IPS DF 6.9 (cell line): ENCODE measurements at places on chromosomes 1 and 21.

GRCh38 chr1:159009704-159010361 lies at the start of gene IFI16:
TSS of gene IFI16 (plus strand) at chr1:159009907. CDS start at chr1:159014681, 4,774 bp downstream.
- no peak for DNase-seq

DNA sequence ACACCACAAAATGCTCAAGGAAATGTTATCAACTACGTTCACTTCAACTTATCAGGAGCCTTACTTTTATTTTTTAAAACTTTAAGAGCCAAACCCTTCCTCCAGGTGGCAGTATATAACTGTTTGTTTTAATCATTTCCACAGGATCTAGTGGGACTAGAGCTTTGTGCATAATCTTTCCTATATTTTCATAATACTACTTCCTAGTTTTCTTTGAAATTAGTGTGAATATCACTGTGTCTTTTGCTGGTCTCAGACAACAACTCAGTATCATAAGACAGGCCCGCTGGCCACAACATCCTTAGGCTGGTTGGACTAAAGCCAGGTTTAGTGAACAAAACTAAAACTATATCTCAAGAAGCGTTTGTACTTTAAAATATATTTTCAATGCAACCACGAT lies 145.5 kb downstream of the TIAM1 start:
- DNase-seq = no peak

- no peak for DNase-seq
Observed at GRCh38 chr1:231702804-231703203, 76.2 kb downstream of the DISC1 start.

DNA sequence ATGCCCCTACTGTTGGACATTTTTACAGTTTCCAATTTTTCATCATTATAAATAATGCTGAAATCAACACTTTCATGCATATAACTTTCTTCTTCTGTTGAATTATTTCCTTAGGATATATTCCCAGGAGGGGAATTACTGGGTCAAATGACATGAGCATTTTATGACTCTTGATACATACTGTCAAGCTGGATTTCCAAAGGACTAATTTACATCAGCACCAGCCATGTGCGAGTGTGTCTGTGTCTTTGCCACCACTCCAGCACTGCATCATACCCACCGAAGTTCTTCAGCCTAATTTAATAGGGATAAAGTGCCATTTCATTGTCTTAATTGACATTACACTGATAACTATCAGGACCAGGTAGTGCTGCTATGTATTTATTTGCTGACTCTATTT lies 146.7 kb downstream of the CSMD2 start:
- no peak for DNase-seq

GRCh38 chr1:163357378-163357777 lies 35.6 kb downstream of the NUF2 start:
- no peak for DNase-seq

DNA sequence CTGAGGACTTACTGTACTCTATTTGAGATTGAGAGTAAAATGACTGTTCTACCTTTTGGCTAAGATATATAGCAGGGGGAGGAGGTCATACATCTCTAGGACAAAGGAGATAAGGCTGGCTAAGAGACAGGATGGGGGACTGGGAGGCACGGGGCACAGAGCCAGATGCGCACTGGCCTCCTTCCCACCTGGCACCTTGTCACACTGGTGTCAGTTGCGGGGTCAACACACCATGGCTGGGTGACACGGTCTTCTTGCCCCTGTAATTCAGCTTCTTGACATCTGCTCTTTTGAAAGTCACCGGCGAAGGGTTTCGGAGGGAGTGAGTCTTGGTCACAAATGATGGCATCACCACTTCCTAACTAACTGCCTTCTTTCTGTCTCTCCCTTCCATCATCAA lies 177.3 kb downstream of the ZSCAN20 start:
- DNase-seq = no peak

GRCh38 chr1:65958561-65959350 lies 166.1 kb downstream of the PDE4B start:
- DNase-seq = peak; percentile 29

GRCh38 chr1:164561007-164561406 lies 2.0 kb downstream of the PBX1 start:
- no peak for DNase-seq

DNA sequence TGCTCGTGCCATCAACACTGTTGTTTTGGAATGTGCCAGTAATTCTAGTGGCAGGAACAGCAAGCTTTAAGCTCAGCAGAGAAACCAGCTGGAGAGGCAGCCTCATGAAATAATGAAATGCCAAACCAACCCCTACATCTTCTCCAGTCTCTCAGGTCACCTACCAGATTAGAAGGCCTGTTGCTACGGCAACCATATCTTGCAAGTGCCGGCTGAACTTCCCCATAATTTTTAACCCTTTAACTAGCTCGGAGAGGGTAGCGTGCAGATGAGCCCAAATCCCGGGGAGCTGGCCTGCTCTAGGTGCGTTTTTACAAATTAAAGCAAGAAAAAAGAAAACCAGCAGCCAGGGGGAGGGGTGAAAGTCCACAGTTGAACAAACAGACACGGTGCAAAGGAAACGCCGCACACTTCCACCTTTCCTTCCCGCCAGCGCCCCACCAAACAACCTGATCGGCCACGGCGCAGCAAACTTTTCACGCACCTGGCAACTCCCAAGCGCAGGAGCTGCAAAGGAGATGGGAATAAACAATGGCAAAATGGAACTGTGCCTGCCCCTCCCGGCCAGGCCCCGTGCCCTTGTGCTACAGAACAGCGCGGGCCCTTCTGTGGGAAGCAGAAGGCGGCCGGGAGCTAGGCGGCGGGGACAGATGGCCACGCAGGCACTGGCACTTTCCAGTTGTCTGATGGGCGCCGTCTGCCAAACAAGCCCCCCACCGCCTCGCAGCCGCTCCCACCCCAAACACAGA lies 50.1 kb downstream of the SSBP3 start:
- no peak for DNase-seq

DNA sequence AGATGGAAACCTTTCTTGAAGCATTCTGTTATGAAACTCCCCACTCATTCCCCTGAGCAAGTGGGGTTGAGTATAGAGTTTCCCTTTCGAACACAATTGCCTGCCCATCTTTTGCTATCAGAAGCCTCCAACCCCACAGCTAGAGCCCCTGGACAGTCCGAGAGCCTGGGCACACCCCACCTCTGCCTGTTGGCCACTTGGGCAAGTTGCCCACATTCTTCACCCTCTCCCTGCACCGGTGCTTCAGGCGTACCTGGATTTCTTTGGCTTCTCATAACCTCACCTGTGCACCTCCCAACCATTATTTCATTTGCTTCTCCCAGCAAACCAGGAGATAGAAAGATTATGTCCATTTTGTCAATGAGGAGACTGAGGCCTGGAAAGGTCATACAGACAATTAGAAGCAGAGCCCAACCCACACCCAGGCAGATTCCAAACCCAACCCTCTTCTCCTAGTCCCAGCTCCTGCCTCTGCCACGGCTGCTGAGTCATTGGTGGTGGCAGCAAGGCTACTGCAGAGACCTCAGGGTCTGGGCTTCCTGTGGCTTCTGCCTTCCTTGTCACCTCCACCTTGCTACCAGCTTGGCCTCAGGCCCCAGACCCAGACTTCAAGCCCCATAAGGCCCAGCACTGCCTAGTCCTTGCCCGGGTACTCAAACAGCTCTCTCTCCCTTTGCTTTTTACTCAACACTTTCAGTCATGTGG lies 118.7 kb upstream of the ZBTB40 start:
- no peak for DNase-seq

- no peak for DNase-seq
Observed at GRCh38 chr1:94456736-94457135, 38.5 kb downstream of the ABCD3 start.

DNA sequence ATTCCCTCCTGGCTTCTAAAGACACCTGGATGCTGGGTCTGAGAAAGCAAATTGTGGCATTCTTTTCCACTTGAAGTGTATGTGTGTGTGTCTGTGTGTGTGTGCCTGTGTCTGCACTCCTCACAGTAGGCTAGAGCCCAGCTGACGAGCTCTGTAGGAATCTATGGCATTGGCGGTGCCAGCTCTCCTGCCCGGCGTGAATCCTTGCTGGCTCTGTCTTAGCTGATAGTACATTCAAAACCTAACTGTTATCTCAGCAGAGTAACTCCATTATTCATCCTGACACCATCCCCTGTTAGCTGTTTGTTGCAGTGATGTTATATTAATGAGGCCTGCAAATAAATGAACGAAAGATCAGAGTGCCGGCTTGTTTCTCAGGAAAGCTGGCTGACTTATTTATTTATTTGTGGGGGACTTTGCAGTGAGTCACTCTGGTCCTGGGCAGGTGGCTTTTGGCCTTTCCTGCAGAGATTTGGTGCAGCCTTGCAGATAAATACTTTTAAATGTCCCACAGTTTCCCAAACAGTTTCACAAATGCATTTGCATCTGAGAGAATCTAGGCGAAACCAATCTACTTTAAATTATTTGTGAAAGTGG lies 160.6 kb upstream of the CD34 start:
- no peak for DNase-seq

DNA sequence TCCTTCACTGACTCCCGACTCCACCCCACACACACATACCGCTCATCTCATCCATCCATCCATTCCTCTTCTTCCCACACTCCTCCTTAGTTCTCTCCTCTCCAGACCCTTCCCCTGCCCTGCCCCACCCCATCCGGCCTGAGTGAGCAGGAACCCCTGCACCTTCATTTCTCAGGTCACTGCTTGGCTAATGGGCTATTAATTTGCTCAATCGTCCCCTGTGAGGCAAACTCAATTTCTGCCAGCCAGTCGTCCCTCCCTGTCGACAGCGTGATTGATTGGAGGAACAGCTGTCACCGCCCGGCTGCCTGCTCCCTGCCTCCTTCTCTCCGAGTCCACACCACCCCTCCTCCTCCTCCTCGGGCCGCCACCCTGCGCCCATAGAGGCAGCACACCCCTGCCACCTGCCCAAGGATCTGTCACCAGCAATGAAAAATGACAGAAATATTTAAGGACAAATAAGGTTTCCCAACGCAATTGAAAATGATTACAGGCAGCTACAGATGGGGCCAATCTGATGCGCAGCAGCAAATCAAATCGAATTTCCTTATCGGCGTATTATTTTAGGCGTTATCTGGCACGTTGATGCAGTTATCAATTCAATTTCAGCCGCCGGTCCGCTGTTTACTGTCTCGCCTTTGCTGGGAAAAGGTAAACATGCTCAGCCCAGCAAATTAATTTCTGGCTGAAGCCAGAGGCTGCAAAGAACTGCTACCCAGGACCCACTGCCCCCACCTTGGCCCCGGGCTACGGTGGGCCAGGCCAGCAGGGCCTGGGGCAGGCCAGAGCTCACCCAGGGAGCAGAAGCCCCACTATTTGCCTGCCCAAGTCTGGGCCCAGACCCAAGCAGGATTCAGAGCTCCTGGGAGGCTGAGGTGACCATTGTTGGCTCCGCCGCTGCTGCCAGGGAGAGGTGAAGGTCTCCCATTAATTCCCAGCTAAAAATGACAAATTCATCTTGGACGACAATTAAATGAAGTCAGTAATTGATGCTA lies 71.3 kb downstream of the TMEM53 start:
- DNase-seq = no peak

- DNase-seq = no peak
Observed at GRCh38 chr1:248625971-248626370, 8.9 kb downstream of the OR2T11 start.

DNA sequence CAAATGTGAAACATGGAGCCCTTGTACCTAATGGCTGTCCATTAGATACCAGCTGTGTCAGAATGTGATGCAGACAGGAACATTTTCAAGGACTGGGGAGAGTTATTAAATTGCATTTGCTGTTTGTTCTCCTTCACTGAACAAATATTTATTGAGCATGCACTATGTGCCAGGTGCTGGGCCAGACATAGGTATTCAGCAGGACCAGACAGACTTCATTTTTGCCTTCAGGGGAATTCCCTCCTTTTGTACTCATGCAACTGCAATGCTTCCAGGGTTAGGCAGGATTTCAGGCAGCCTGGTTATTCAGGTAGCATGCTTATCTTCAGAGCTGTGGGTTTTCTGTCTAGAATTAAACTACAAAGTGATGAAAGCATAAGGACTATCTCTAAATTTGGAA lies 64.2 kb upstream of the SMYD2 start:
- DNase-seq = no peak

- no peak for DNase-seq
Observed at GRCh38 chr1:217018648-217019047, 295.4 kb upstream of the ESRRG start.

GRCh38 chr1:38208716-38209632 lies 162.4 kb upstream of the POU3F1 start:
- no peak for DNase-seq

GRCh38 chr1:33948291-33948690 lies 84.4 kb downstream of the HMGB4 start:
- DNase-seq = no peak
